ENCODE measurements at places on chromosomes 4 and X.

GRCh38 chr4:112060212-112060611 lies 85.0 kb upstream of the FAM241A start:
- DNase-seq, result no peak

DNA sequence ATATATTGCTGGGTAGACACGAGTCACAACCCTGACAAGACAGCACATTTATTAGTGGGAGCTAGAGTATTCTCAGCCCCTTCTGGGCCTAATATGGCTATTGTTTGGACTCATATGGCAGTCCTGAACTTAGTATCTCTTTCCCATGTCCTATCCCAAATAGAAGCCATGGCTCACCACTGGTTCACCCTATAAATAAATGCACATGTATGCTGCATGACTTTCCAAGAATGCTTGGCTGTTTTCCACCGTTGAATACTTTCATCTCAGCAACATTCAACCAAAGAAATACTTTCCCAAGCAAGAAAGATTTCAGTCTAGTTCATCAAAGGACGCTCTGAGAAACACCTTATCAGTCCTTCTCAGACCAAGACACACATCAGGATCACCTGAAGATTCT lies 36.7 kb downstream of the SMPX start:
- DNase-seq, result no peak

- DNase-seq, result no peak
These were observed 582 bp downstream of the NAA10 start for GRCh38 chrX:153934148-153934761.

GRCh38 chr4:163764569-163764968 lies 270.1 kb downstream of the TMA16 start:
- no peak for DNase-seq

DNA sequence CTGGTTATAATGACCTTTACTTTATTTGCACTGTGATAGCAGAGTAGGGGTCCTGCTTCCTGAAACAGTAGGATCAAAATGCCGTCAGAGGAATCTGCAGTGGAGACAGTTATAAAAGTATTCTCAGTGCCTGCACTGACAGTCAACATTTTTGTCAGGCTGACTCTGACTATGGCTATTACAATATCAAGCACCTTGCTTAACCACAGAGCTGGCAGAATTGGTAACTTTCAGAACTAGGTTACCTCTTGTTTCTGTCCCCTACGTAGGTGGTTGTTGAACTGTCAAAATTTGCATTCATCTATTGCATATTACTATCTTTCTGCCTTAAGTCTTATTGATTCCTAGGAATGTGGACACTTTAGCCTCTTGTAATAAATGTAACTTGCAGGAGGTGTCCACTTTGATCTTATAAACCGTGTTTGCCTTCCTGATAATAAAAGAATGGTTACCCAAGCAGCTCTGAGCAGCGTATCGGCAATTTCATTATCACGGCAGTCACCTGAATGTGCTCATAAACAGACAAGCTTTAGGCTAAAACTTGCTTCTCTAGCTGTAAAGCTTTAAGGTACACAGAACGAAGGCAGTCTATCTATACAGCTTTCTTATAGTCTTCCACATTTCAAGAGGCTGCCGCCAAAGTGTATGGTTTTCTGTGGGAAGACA lies 353.0 kb upstream of the GALNT7 start:
- DNase-seq, result no peak

DNA sequence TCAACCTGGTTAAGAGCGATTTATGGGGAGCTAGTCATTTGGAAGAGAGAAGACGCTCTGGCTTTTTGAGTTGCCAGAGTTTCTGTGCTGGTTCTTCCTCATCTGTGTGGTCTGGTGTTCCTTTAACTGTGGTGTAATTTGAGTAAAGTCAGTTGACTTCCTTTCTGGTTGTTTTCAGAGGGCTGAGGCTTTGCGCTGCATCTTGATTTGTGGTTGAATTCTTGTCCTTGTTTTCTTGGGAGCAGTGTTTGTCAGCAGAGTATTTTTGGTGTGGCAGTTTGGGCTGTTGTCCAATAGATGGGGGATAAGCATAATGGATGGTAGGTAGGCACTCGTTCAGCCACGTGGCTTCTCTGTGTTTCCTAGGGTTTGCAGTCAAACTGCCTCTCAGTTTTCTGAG lies 2143.2 kb upstream of the TENM3 start:
- DNase-seq, result no peak

- DNase-seq, result no peak
These were observed 34.0 kb downstream of the WDFY3 start for GRCh38 chr4:84932462-84932861.

- DNase-seq, result no peak
These were observed 16.8 kb downstream of the MEPE start for GRCh38 chr4:87849612-87850011.

- no peak for DNase-seq
These were observed 59.7 kb downstream of the NEIL3 start for GRCh38 chr4:177369372-177369771.

DNA sequence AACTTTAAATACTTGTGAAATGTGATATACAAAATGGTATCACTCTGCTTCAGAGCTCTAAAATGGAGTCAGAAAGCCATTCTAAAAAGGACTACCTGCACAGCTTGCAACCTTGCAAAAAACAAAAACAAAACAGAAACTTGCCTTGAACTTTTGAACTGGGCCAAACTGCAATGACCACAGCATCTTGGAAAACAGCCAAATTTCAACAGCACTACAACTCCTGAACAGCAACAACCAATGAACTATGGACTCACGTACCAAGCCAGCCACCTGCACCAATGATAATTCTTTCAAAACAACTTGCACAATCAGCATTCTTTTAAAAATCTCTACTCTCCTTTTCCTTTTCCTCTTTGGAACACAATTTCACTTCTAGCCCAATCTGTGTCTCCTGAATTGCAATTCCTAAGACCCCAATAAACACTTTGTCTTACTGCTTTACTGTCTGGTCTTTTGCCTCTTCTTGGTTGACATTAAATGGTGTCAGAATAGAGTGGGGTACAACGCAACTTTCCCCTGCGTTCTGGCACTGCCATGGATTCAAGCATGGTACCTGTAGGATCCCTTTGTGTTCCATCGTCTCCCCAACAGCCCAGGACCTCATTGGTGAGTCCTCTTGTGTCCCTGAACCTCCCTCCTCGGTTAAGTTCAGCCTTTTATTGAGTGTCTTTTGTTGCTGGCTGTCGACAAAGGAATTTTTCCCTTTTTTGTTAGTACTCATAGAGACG lies 35.7 kb upstream of the FMR1 start:
- no peak for DNase-seq

DNA sequence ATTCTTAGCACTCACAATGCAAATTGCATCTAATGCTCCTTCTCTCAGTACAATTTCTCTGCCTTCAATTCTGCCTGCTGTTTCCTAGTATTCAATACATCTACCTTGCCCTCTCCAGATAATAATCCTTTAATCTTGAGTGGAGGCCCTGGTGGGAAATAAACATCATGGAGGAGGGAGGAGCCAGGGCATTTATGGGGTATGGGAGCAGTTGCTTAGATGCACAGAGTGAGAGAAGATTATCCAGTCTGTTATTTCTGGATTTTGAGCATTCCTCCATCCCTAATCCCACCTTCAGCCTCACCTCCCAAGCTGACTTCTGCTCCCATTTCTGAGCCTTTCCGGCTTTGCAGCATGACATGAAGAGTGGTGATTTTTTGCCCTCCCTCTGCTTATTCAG lies 127.9 kb upstream of the PPP3CA start:
- no peak for DNase-seq

GRCh38 chr4:27643101-27643500 lies 782.5 kb downstream of the STIM2 start:
- DNase-seq, result no peak

DNA sequence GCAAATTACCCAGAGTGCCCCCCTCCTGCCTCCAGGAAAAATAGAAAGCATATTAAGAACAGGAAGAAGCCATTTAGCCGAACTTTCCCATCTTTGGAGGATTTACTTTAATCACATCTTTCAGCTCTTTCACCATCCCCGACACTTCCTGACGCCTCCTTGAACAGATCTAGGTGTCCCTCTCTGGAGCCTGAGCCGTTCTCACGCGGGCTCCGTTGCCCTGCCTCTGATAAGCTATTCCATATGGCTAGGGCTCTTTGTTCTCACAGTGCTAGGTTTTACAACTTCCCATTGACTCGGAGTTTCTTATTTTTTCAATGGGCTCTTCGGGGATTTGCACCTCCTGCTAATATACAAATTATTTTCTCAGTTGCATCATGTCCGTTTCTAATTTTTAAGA lies 82.1 kb upstream of the GPC4 start:
- no peak for DNase-seq

- no peak for DNase-seq
These were observed 81.5 kb downstream of the RCHY1 start for GRCh38 chr4:75432683-75433082.

DNA sequence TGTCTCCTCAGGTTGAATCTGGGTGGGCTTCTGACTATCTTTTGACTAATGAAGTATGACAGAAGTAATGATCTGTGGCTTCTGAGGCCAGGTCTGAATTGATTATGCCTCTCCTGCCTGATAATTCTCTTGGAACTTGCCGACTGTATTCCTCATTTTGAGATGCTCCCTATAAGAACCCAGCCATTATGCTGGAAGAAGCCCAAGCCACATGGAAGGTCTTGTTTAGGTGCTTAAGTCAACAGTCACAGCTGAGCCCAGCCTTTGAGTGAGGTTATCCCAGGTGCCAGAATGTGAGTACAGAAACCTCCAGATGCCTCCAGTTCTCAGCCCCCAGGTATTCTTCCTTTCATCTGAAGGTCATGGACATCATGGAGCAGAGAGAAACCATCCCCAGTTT lies 456.6 kb downstream of the IL15 start:
- no peak for DNase-seq

- DNase-seq, result no peak
These were observed 11.7 kb upstream of the GNRHR start for GRCh38 chr4:67765928-67766327.

DNA sequence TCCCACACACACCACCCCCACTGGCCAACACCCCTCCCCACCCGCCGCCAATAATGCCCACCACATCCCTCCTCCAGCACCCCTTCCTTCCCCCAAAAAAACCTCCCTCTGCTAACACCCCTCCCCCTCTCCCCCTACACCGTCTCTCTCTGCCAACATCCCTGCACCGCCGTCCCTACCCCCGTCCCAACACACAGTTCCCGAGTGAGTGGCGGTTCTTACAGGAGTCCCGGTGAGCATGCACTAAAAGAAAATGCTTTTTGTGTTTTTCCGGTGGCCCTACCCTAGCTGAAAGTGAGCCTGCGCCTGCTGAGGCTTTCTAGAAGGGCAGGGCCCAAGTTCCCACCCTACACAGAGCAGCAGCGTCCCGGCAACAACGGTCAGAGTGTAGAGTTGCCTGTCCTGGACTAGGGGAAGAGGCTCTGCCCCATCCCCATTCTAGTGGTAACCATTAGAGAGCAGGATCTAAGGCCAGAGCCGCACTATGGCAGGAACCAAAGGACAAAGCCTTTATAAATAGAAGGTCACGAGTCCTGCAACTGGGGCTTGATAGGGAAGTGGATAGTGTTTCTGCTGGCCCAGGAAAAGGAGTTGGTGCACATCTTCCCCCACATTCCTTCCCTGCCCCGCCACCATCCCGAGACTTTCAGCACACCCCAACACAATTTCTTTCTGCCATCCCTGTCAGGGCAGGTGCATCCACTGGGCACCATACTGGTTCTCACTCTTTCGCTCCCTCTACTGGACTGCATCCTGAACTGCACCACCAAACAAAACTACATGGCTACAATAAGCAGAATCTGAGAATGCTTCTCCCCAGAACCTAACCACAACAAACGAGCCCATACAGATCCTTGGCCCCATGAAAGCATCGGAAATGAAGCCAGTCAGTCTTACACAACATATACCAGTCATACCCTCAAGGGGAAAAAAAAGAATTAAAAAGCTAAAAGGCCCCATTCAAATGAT lies 78.1 kb upstream of the PAGE3 start:
- no peak for DNase-seq

- no peak for DNase-seq
These were observed 53.2 kb upstream of the ATXN3L start for GRCh38 chrX:13373027-13373426.

DNA sequence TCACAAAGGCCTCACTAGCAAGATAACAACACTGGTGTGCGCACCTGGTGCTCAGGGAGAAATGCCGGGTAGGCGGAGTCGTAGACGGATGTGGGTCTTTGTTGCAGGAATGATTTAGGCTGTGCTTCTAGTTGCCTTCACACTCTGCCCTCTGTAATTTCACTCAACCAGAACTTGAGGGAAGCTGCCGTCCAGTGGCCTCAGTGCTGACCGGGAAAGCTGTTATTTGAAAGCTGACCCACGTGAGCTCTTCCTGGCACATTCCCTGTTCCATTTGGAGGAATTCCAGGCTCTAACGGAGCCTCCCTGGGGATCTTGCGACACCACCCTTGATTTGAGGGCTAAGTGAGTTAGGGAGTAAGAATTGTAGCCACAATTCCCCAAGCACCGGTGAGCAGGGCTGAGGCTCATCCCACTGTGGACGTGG lies 15.9 kb downstream of the SH3TC1 start:
- no peak for DNase-seq

DNA sequence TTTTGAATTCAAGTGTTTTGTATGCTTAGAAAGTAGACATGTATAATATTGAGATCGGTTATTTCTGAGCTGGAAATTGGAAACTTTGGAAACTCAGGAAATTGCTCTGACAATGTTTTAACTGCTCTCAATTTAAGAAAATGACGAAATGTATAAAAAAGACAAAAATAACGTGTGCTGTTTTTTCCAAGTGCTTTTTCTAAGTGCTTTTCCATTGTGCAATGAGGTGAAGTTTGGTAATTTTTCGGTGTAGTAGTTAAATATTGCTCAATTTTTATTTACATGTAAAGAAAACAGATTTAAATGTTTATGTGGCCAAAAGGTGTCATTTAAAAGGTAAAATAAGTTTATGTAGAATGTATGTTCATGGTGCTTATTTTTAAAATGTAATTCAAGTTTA lies 39.4 kb upstream of the RHOH start:
- no peak for DNase-seq

DNA sequence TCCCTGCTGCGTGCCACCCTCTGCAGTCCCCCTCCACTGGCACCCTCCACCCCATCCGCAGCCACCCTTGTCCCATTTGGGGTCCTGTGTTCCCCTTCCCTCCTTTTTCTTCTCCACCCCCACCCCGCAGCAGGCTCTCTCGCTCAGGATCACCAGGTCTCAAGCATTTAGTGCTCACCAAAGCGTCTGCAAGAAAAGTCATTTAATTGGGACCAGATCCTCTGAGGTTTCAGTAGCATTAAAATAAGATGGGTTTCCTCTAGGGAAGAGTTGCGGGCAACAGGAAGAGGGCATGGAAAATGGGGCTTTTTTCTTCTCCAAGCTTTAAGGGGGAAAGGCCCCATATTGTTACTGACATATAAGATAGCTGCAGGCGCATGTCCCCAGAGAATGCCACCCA lies 4.9 kb upstream of the HAUS7 start:
- no peak for DNase-seq

DNA sequence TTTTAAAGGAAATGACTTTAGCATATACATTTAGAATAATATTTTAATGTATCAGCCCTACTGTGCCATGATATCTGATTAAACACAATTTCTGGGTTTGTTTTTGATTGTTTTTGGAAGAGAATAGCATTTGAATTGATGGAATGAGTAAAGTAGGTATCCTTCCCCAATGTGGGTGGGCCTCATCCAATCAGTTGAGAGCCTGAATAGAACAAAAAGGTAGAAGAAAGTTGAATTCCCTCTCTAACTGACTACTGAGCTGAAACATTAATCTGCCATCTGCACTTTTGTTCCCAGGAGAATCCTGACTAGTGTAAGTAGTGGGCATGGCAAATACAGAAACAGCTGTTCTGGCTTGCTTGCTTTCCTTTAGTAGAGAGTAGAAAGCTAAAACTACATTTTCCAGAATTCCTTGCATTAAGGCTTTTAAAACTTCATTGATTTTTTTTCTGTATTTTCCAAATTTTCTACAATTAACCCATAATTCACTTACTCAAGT lies 9.7 kb upstream of the SEC24D start:
- DNase-seq, result no peak

- no peak for DNase-seq
These were observed 102.0 kb downstream of the ELOVL6 start for GRCh38 chr4:110096405-110096804.

Data from pancreas (tissue), 10 donors.